ENCODE measurements at places on chromosomes 12 and 14.

DNA sequence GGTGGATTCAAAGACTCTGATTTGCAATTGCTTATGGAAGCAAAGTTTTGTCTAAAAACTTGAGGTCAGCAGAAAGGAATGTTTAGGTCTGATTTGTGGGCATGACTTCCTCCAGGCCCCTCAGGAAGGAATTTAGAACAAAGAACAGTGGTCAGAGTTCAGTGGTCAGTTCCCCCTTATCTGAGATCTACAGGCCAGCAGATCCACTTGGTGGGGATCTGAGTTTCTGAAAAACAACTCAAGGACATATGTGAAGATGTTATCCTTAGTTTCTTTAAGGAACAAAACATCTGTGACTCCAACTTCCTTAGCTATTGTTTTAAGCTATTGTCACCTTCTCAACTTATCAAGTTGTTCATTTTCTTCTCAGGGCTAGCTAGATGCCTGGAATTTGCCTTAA lies 28.0 kb upstream of the NAA30 start:
- no peak for DNase-seq

DNA sequence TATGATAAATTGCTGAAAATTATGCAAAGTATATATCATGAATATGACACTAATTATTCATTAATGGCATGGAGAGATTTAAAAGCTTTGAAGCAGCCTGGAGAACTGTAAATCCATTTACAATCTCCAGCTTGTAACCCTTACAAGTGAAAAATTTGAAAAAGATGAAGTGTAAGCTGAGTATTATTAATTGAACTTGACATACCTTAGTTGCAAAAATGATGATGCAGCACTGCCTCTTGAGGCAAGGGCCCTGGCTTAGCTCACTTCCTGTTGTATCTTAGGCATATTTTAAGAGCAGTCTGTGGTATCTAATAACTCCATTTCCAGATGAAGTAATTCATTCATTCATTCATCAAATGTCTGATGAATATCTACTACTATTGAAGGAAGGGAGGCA lies 158.6 kb downstream of the ANO4 start:
- no peak for DNase-seq

- no peak for DNase-seq
Measured at GRCh38 chr14:68639758-68640574, 152.9 kb downstream of the ZFP36L1 start.

GRCh38 chr12:107519906-107520859 lies 165.4 kb upstream of the PWP1 start:
- DNase-seq = no peak

- no peak for DNase-seq
Measured at GRCh38 chr12:180445-180844, 33.5 kb downstream of the SLC6A12 start.

GRCh38 chr14:91113829-91114078 lies at the start of gene DGLUCY:
Gene DGLUCY, plus strand, starts transcription at chr14:91114073. Its CDS starts 46,222 bp downstream, at chr14:91160295.
- DNase-seq = no peak

- no peak for DNase-seq
Measured at GRCh38 chr14:101586531-101587430, 25.5 kb downstream of the DIO3 start.

DNA sequence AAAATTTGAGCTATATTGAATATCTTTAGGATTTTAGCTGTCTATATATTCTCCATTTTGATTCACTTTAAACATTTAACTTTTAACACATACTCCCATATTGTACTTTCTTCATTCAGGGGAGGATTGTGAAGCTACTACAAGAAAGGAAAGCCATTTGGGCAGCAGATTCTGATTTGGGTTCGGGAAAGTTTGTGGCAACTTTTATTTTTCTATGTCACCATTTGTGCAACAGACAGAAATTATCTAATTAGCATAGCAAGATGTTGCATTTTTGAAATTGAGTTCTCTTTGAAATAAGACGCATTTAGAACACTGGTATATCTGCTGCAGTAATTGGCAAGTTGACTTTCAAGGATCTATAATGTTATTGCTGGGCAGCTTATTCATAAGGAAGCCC lies 134.3 kb downstream of the KICS2 start:
- DNase-seq = no peak

DNA sequence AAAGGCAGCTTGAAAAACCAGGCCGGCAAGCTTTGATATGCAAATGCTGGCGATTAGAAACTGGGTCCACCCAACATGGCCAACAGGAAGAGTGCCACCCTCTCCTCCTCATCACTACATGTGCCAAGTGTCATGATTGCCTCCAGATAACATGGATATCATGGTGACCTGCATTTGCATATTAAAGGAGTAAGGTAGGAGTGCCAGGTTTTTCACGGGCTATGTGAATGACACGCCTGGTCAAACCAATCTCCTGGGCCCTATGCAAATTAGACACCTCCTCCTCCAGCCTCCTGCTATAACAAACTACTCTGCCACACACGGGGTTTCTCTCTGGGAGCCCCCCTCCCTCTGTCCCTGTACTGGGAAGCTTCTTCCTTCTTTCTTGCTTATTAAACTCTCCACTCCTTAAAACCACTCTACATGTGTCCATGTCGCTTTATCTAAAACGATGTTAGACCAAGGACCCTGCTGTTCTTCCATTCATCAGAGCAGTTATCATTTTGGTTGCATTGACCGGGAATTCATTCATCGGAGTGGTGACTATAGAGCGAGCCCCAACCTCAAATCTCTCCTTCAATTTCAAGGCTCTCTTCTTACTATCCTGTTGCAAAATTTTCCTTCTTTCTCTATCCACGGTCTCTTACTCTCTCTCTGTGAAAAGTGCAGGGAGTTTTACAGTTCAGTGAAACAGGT lies 27.5 kb downstream of the APOBEC1 start:
- no peak for DNase-seq

GRCh38 chr12:101650346-101651117 lies 46.9 kb upstream of the CHPT1 start:
- no peak for DNase-seq

DNA sequence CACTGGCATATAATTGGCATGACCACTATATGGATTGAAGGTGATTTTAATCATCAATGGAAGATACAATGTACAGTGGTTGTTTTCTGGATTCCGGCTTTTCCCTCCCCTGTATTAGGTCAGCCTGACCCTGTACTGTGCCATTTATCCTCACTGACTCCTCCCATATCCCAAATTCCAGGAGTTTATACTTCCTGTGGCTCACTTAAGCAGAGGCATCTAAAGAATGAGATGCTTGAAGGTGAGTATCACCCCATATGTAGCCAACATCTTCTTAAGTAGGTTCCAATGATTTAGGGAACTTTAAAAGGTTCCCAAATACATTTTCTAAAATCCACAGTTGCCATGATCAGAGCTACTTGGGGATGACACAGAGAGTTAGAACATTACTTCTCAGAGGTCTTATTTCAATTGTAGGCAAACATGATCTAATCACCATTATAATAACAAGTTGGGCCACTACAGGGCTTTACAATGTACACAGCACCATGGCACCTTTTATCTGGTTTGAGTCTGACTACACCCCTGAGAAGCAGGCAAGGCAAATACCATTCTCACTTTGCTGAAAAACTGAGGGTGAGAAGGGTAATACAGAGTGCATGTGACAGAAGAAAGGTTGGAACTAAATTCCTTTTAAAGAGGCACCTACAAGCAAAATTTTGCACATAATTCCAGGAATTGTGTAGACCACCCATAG lies 212.3 kb upstream of the GARIN6 start:
- no peak for DNase-seq

- DNase-seq = no peak
Measured at GRCh38 chr14:100871234-100872186, 32.0 kb downstream of the RTL1 start.

DNA sequence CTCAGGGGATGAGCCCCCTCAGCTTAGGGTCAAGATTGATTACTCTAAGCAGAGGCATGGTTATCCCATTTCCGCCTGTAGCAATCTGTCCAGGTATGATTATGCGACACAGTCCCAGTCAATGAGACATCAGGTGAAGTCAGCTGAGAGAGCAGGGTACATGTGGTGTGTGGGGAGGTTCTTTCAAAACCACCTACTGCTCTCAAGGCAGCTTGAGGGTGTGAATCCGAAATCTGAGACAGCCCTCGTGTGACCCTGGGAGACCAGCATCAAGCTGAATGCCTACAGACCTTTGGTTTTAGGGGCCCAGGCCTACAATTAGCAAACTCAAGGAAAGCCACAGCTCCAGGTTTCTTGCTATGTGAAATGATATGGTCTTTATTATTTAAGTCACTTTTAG lies 275.7 kb downstream of the ITPR2 start:
- no peak for DNase-seq

DNA sequence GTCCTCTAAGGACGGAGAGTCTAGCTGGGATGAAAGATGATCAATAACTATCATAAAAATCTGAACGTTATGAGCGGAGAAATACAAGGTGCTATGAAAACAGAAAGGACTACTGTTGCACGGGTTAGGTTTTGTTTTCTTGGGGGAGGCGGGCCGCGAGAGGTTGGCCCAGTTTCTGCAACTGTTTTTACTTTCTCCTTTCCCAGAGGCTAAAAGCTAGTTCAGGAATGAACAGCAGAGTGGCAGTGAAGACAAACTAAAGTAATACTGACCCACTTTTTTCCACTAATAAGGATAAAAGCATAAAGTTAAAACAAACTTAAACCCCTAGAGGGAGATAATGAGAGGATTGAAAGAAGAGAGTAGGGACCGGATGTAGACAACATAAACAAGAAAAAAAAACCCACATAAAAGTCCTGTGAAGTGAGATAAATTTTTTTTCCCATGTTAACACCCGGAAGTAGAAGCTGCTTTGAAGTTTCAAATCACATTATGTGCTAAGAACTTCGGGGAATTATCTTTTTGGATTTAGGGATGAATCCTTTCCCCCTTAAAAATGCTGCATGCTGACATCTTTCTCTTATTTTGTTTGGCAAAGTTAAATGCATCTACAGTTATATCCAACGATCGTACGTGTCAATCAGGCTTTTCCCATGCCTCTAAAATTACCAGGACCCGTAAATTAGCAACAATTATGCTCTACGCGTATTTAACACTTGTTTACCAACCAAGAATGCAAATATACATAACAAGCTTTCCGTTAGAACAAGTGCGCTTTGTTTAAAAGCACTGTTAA lies 1.0 kb upstream of the CDK17 start:
- peak; percentile 37 for DNase-seq

DNA sequence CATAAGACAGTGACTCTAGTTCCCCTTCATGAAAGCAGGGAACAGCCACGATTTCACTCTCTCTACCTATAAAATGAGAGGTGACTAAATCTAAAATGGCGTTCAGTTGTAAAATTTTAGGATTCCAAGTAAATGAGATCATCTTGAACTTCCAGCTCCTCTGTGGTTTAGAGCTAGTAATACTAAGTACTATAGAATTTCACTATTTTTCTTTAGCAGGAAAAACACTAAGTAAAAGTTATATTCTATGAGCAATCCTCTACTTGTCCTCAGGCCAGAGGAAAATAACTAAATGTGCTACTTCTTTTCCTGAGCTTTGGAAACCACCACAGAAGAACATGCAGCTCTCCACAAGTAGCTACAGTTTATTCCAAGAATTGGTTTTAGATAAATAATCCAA lies 55.6 kb downstream of the NIN start:
- no peak for DNase-seq

GRCh38 chr14:22994762-22995275 lies 12.5 kb upstream of the AJUBA start:
- peak; percentile 24 for DNase-seq

- DNase-seq = peak; percentile 18
Measured at GRCh38 chr14:105363847-105364708, 34.3 kb upstream of the TEX22 start.

DNA sequence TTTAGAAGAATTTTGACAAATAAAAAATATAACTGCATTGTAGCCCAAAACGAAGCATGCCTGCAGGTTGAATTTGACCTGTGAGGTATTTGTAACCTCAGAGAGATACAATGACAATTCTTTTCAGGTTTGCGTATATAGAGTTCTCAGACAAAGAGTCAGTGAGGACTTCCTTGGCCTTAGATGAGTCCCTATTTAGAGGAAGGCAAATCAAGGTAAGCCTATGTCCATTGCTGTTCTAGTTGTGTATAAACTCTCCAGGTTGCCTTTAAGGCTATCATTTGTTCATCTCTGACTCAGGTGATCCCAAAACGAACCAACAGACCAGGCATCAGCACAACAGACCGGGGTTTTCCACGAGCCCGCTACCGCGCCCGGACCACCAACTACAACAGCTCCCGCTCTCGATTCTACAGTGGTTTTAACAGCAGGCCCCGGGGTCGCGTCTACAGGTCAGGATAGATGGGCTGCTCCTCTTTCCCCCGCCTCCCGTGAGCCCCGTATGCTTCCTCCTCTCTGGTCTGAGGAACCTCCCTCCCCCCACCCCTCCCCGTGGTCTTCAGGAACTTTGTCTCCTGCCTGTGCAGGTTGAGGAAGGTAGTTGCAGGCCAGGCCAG lies 2.7 kb downstream of the PABPN1 start:
- no peak for DNase-seq

DNA sequence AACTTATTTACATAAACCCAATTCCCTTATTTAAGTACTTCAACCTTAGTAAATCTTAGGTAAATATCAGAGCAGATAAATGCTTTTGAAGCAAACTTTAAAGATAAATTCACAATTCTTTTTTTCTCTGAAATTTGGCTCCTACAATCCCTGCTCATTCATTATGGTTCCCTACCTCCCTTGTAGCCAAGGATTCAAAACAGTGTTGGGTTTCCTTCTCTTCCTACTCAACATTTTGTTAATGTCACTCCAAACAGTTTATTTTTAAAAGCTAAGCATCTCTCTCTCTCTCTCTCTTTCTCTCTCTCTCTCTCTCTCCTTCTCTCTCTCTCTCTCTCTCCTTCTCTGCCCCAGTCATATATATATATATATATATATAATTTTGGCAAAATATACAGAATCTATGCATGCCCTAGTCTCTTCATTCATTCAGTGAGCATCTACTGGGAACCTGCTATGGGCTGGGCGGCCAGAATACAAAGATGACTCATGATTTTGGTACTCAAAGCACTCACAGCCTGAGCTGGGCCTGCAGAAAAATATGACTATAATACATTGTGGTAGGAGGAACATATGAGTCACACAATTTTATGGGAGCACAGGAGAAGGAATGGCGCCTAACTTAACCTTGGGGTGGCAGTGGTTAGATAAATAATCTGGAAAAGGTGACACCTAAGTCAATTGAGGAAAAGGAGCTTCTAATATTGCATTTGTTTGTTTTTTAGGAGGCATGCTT lies 123.7 kb upstream of the DHRS4 start:
- DNase-seq = no peak

GRCh38 chr12:55063291-55063690 lies 43.5 kb downstream of the NEUROD4 start:
- DNase-seq = no peak

DNA sequence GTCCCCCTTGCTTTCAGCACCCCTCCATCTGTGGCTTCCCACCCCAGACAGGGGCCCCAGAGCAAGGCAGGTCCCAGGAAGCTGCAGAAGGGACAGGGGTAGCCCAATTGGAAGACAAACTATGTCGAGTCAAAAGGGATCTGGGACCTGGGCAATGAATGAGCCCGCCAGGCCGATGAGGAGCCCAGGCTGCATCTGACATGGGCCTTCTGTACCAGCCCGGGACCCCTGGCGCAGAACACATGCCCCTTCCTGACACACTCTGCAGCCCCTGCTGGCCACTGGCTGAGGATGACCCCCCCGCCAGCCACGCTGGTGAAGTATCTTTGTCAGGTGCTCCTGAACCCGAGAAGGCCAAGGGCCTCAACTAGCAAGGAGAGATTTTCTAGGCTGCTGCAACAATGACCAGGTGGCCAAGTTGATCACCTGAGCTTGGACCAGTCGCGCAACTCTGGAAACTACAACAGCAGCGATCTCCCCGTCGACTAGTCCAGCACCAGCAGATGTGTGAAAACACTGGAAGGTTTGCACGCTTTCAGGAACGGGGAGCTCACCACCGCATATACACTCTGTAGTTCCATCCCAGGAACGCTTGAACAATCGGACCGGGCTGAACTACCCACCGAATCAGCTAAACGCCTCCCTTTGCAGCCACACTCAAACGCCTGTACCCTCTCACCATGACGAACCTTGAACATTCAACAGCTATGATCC lies 119.0 kb downstream of the NCOR2 start:
- DNase-seq = no peak
